ENCODE measurements at places on chromosomes 7 and 10.

DNA sequence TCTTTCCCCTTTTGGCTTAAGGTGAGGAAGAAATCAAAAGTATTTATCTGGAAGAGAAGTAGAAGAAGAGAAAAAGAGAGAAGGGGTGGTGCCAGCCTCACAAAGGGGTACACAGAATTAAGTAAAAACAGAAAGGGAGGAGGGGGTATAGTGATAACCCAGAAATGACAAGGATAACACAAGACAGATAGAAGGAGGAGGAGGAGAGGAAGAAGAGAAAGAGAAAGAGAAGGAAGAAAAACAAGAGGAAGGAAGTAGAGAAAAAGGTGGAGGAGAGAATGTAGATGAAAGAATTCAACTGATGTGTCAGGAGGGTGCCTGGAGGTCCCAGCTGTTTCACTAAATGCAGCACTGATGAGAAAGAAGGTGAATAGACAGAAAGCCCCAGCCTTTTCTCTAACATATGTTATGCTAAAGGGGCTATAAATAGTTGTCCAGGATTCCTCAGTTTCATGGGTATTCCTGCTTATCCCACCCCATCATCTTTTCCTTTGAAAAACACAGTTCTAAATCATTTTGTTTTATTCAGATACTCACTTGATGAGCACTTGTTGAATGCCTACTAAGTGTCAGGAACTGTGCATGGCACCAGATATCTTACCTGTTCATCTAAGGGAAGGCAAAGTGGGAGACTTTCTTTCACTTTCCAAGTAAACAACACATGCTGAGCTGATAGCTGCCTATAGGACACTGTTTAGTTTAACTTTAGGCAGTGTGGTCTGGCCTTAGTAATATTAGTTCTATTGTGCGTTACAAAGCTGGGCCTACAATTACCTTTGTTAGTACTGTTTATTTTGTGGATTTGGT is 8.0 kb downstream of the SEMA3E start:
- DNase-seq, result no peak

DNA sequence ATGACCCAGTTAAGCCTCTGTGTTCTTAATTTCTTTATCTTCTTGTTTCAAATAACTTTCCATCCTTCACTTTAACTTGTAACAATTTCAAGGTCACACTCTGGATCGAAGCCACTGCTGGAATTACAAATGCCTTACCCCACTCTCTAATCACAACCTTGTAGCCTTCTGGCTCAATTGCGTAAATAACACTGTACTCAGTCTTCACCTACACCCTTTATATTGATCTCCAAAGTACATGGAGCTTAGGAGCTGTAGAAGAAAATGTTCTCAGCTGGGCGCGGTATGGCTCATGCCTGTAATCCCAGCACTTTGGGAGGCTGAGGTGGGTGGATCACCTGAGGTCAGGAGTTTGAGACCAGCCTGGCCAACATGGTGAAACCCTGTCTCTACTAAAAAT is 164.3 kb upstream of the NPSR1 start:
- DNase-seq, result no peak

DNA sequence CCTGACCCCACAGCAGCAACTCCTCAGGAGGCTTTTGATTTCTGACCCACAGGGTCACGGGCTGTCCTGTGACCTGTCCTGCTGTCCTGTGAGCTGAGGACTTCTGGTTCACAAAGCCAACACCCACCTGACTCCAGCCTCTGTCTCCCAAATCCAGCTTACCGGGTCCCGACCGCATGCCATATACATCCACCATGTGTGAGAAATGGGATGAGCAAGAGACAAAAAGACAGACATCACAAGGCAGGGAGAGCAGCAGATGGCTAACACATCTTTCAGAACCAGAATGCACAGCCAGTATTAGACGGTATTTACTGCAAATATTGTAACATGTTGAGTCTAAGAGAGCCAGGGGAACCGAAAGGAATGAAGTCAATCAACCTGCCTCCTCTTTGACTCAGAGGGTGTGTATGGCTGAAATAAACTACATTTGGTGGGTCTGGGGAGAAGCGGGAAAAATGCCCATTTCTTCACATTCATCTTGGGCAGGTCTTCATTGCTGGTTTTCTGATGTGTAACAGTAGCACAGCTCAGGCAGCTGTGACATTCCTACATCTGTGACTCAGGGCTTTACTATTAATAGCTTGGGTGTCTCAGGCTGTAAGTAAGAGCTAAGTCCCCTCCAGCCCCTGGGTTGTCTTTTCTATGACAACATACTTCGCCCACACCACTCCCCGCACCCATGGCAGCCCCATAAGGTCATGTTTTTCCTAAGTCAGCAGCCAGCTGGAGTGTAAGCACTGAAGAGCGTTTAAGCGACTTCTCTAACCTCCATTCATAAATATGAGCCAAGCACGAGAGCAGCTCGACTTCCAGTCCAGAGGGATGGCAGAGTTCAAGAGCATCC is 25.0 kb downstream of the ABLIM1 start:
- DNase-seq, result no peak

DNA sequence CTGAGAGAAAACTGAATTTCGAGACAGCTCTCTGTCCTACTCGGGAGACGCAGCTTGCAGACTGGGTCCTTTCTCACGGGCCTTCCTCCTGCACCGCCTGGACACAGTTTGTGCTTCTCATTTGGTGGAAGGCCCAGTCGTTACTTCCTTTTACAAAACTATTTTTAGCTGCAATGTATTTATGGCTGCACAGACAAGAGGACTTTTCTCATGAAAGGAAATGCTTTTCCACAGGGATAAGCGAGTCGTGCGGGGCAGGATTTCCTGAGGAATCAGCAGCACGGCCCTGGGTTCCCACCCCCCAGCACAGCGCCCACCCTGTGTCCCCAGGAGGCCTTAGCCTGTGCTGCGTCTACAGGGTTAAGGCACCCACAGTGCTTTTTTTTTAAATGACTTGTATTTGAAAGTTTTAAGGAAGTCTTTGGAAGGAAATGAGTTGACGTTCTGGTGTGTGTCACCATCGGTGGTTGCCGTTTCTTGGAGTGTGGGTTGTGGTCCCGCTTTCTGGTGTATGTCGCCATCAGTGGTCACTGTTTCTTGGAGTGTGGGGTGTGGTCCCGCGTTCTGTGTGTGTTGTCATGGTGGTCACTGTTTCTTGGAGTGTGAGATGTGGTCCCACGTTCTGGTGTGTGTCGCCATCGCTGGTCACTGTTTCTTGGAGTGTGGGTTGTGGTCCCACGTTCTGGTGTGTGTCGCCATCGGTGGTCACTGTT is 50.9 kb downstream of the INPP5A start:
- no peak for DNase-seq

GRCh38 chr10:96324447-96324846 is 20.2 kb downstream of the DNTT start:
- no peak for DNase-seq

GRCh38 chr10:68096913-68097516 is 12.3 kb upstream of the MYPN start:
- no peak for DNase-seq

DNA sequence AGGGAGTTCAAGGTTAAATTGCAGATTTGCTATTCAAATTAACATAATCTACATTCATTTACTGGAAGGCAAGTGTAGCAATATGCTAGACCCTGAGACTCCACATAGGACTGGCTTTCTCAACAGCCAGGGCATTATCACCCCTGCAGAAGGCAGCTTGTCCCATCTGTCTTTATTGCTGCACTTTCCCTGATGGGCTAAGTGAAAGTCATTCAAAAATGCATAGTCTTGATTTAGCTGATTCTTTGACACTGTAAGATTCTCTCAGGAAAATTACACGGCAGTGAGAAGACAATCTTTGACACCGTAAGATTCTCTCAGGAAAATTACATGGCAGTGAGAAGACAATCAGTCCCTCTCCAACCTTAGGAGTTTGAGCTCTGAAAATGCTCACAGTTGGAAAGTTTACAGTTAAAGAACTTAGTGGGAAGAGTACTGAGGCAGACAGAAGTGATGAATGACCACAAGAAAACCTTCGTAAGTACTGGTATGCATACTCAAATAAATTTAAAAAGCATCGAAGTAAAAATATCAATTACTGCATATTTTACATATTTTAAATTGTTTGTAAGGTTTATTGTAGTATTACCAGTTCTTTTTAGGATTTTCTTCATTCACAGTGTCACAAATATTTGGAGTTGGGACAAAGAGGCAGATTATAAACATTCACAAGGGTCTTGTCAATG is 88.9 kb downstream of the RAPGEF5 start:
- no peak for DNase-seq

- DNase-seq, result no peak
Measured at GRCh38 chr10:83849150-83849549, 290.2 kb upstream of the GHITM start.

DNA sequence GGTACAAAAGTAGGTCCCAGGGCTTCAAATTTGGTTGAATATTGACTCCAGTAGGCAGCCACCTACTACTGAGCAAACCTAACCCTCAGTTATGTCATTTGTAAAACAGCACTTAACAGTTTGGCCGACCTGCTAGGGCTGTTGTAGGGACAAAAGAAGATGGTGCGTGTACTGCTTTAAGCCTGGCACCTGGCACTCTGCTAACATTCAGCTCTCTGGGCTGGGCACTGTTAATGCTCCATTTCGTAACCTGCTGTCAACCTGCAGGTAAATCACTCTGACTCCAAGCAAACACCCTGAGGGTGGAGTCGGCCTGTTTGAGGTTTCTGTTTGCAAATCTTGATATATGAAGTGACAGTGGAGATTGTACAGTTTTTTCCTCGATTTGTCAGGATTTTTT is 7.2 kb downstream of the ZKSCAN1 start:
- DNase-seq, result no peak

DNA sequence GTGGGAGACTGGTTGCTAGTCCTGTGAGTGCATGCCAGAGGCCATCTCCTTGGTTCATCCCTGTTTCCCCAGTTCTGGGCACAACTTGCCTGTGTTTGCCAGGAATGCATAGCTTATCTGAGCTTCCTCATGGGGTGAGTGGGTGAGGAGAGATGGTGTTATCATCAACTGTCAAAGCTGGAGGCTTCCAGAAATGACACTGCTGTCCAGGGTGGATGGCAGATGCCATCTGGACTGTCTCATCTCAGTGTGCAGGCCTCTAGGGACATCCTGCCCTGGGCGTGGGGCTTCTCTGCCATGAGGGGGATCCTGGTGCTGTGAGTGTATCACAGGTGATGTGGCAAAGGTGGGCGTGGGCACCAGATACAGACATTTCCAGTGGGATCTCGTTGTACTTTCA is 328.6 kb downstream of the DPP6 start:
- DNase-seq, result no peak

- no peak for DNase-seq
Measured at GRCh38 chr10:70662362-70663220, 9.7 kb upstream of the ADAMTS14 start.

DNA sequence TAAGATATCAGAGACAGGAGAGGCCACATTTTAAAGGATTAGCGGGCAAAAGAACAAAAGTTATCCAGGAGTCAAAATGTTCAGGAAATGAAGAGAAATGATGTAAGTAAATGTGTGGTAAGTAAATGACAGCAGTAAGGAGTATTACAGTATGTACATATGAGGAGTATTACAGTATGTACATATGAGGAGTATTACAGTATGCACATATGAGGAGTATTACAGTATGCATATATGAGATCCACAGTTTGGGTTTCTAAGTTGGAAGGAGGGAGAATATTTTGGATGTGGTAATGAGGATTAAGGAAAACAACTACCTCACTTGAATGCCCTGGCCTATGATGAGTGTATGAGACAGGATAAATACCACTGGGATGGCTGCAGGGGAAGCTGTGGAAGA is 192.4 kb upstream of the DGKB start:
- DNase-seq, result no peak

DNA sequence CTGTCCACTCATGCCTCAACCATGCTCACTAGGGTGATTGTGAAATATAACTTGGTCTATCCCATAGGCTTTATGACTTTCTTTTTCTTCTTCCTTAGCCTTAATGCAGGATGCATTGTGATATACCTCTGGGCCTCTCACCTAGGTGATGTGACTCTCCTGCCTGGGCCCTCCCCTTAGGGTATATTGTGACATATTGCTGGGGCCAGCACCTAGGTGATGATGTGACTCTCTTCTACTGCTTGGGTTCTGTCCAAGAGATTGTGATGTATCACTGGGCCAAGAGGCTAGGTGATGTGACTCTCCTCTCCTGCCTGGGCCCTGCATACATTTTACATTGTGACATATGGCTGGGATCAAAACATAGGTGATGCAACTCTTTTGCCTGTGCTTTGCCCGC is 14.7 kb upstream of the ZNF107 start:
- DNase-seq, result no peak

GRCh38 chr10:64594072-64594471 is 1072.9 kb downstream of the REEP3 start:
- no peak for DNase-seq

GRCh38 chr7:39923091-39923490 is 27.0 kb upstream of the CDK13 start:
- no peak for DNase-seq

- DNase-seq, result no peak
Measured at GRCh38 chr7:122199171-122199570, 55.1 kb upstream of the AASS start.
